Stimulated activated CD4-positive, alpha-beta T cell treated with anti-CD3 and anti-CD28 coated beads, Interleukin-1b, Interleukin-23, amount 100 ng/mL, for 1 hour (primary cell): ENCODE measurements at places on chromosomes 4 and X.

- DNase-seq, result no peak
These were observed 75.9 kb downstream of the LIMCH1 start for GRCh38 chr4:41613821-41614220.

DNA sequence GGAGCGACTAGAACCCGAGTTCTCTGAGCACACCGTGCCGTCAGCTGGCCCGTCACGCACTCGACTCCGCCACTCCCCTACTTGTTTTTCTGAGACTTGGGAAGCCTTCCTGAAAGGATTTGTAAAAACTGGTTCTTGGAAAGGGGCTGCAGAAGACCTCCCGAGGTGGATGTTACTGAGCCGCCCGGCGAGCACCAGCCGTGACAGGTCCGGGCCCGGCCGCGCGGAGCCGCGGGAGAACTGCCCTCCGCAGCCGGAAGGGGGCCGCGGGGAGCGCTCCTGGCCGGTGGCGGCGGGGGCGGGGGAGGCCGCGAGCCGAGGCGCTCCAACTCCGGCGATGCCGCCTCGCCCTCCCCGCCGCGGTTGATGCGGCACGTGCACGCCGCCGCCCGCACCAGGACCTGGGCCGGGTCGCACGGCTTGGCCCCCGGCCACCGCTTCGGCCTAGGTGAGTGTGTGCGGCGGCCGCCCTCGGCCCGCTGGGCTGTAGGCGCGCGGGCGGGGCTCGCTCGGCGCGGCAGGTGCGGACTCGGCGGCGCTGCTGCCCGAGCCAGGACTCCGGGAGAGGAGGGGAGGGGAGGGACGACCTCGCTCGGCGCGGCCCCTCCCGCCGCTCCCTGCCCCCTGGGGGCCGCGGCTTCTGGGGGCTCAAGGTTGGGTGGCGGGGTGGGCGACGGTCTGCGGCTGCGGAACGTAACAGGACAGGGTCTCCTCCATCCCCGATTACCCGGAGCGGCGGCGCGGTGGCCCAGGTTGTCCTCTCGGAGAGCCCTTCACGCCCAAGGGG is 1.7 kb downstream of the SPRY1 start:
- DNase-seq, result peak; percentile 39

- no peak for DNase-seq
These were observed 36.4 kb upstream of the ADH4 start for GRCh38 chr4:99180382-99181070.

DNA sequence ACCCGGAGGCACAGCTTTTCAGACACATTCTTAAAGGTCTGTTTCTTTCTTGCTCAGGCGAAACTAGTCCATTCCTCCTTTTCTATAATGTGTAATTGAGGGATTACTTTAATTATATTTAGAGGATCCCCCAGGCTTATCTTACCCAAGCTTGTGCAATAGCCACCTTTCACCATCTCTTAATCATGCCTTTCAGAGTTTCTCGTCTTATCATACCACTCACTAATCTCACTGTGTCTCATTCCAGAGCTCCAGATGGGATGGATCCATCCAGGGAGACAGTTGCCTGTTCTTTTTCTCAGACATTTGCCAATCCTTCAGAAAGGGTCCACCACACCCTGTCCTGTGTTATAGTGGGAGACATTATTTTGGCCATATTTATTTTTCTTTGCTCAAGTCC is 12.5 kb downstream of the SPARCL1 start:
- no peak for DNase-seq

DNA sequence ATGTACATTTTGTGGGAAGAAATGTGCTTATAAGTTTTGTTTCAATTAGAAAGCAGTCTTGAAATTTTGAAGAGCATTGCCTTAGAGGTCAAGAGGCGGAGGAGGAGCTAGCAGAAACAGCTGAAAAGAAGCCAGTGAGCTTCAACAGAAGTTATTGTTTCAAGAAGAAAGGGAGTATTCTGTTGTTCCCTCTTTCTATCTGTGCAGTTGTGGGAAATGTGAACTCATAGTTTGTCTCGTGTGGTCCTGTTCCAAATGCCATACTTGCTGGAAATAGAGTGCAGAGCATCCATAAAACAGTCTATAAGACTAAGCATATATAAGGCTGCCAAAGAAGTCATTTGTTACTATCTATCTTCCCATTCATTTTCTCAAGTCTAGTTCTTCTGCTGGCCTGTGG is 1015.7 kb downstream of the DMD start:
- DNase-seq, result no peak

DNA sequence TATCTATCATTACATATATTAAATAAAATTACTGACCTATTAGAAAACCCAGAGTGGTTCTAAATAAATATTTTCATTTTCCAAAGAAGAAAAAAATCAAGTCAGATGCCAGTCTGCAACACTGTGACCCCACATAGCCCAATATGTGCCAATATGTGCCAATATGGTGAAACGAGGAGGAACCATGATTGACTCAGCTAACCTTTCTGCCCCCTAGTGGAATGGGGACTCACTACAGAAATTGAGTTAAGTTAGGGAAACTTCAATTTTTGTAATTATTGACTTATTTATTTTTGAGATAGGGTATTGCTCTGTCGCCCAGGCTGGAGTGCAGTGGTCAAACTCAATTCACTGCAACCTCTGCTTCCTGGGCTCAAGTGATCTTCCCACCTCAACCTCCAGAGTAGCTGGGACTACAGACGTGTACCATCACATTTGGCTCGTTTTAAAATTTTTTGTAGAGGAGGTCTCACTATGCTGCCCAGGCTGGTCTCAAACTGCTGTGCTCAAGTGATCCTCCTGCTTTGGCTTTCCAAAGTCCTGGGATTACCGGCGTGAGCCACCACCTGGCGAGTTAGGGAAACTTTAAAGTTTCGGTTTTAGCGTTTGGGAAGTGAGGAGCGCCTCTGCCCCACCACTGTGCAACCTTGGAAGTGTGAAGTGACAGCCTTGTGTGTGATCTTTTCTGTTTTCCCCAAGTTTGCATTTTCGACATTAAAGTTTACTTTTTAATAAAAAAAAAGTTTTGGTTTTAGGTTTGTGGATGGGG is 116.8 kb upstream of the SHISA3 start:
- no peak for DNase-seq
